ENCODE measurements at places on chromosomes 6 and 20.

DNA sequence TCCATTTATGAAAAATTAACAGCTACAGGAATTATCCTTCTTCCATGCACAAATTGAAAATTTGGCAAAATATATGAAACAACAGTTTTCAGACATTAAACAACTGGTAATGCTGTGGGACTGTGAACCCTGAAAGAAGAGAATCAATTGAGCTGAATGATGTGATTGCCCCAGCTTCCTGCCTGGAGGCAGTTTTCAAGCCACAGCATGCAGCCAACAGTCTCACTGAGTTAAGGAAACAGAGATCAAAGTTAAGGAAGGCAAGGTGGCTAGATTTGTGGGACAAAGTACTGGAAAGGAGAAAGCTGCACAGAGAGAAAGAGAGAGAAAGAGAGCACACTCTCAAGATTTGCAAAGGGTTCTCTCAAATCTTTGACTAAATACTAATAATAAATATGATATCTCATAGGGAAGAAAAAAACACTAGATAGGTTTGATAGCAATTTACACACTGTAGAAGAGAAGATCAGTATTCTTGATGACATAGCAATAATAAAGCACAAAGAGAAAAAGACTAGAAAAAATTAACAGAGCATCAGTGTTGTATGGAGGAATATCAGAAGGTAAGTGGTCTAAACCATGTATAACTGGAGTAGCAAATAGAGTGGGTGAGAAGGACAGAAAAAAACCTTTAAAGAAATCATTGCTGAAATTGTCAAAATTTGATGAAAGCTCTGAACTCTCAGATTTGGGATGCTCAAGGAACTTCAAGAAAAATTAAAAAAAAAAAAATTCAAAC, 70.1 kb upstream of the CNKSR3 start:
- DNase-seq = no peak
- H3K27me3 ChIP-seq = no peaks in the 10 kb centered on the region
- peaks cover 7% of the 10 kb centered on the region for H3K36me3 ChIP-seq
- no peaks in the 10 kb centered on the region for H3K4me1 ChIP-seq
- no peak overlapping the region for H3K27ac ChIP-seq
- H3K4me3 ChIP-seq = no peak overlapping the region

DNA sequence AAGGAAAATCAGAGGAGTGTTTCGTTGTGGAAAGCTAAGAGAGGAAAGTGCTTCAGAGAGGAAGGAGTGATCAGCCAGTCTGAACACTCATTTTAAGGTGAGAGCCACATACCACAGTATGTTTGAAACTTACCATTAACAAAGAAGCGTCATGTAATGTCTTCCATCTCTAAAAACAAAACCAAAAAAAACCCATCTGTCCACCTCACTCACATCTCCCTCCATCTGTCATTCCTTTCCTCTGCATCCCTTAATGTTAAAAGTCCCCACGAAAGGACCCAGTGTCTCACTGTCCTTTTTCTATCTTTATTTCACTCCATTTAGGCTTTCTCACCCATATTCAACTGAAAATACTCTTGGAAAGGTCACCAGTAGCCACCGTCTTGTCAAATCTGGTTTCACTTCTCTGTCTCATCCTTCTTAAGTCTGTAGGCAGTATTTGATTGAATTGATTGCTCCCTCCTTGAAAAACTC, 59.4 kb upstream of the GNRH2 start:
- DNase-seq = no peak
- H3K4me3 ChIP-seq = no peak overlapping the region
- H3K36me3 ChIP-seq = peaks cover 17% of the 10 kb centered on the region
- no peaks in the 10 kb centered on the region for H3K4me1 ChIP-seq
- H3K27ac ChIP-seq = no peak overlapping the region
- H3K27me3 ChIP-seq = no peaks in the 10 kb centered on the region

DNA sequence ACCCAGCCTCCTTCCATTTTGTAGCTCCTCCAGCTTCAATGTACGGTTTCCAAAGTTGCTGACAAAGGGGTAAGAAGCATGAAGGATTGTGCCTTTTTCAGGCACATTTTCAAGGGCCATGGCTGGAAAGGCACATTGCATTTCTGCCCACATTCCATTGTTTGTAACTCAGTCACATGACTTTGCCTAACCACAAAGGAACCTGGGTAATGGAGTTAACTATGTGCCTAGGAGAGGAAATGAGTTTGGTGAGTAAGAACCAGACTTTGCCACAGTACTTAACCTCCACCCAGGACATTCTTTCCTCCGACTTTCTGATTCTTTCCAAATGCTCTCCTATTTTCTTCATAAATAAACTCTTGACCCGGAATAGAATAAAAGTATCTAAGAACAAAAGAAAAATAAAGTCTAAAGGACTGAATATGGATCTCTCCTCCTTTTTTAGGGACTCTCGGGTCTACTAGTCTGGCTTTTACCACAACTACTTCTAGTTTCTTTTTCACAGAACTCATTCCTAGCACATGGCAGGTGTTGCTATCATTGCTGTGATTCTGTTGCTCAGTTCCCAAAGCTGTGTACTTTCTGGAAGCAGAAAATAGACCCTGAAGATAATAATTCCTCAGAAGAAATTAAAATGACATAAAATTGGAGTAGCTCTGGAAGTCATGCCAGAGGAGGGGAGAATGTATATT, 81.5 kb upstream of the ISM1 start:
- H3K36me3 ChIP-seq = no peaks in the 10 kb centered on the region
- no peaks in the 10 kb centered on the region for H3K27me3 ChIP-seq
- H3K4me1 ChIP-seq = peaks cover 14% of the 10 kb centered on the region
- H3K27ac ChIP-seq = no peak overlapping the region
- H3K4me3 ChIP-seq = no peak overlapping the region

GRCh38 chr6:146913842-146914488, 290.3 kb upstream of the STXBP5 start:
- H3K36me3 ChIP-seq = no peaks in the 10 kb centered on the region
- H3K4me3 ChIP-seq = peak overlapping the region; percentile 56
- peak; percentile 94 for DNase-seq
- H3K27ac ChIP-seq = peak overlapping the region; percentile 99
- H3K27me3 ChIP-seq = no peaks in the 10 kb centered on the region
- peaks cover 56% of the 10 kb centered on the region for H3K4me1 ChIP-seq

DNA sequence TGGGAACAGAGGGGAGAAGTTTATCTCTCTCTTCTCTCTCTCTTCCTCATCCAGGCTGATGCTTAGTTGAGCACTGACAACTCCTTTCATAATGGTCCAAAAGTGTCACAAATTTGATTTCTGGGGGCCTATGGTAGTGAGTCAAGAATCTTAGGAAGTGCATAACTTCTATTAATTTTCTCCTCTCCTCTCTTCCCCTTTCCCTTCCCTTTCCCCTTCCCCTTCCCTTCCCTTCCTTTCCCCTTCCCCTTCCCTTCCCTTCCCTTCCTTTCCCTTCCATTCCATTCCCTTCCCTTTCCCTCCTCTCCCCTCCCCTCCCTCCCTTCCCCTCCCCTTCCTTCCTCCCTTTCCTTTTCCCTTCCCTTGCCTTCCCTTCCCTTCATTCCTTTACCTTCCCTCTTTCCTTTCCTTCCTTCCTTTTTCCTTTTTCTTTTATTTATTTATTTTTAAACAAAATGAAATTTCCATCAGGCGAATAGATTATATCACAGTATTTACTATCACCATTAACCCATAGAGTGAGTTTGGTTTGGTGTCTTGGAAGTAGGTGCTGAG, 56.9 kb upstream of the JAG1 start:
- H3K4me3 ChIP-seq = no peak overlapping the region
- DNase-seq = no peak
- H3K4me1 ChIP-seq = peaks cover 31% of the 10 kb centered on the region
- H3K27ac ChIP-seq = peak overlapping the region; percentile 61

GRCh38 chr20:62463651-62464424, 12.0 kb downstream of the GATA5 start:
- H3K4me3 ChIP-seq = no peak overlapping the region
- H3K27me3 ChIP-seq = peaks cover 7% of the 10 kb centered on the region
- DNase-seq = no peak

GRCh38 chr6:14272737-14273085, 155.1 kb downstream of the CD83 start:
- peaks cover 2% of the 10 kb centered on the region for H3K36me3 ChIP-seq
- no peak for DNase-seq
- no peak overlapping the region for H3K27ac ChIP-seq
- H3K4me1 ChIP-seq = peaks cover 44% of the 10 kb centered on the region
- no peaks in the 10 kb centered on the region for H3K27me3 ChIP-seq

- H3K4me1 ChIP-seq = peaks cover 48% of the 10 kb centered on the region
- H3K27me3 ChIP-seq = no peaks in the 10 kb centered on the region
- peaks cover 5% of the 10 kb centered on the region for H3K36me3 ChIP-seq
- no peak overlapping the region for H3K4me3 ChIP-seq
- peak overlapping the region; percentile 50 for H3K27ac ChIP-seq
- no peak for DNase-seq
Observed at GRCh38 chr6:169045486-169045885, 208.2 kb downstream of the THBS2 start.

GRCh38 chr20:3616250-3616649, 46.9 kb downstream of the GFRA4 start:
- no peak overlapping the region for H3K4me3 ChIP-seq
- peaks cover 18% of the 10 kb centered on the region for H3K4me1 ChIP-seq
- no peak overlapping the region for H3K27ac ChIP-seq
- no peaks in the 10 kb centered on the region for H3K27me3 ChIP-seq
- H3K36me3 ChIP-seq = peaks cover 11% of the 10 kb centered on the region
- DNase-seq = no peak

- H3K27me3 ChIP-seq = no peaks in the 10 kb centered on the region
- peaks cover 53% of the 10 kb centered on the region for H3K4me1 ChIP-seq
- no peak for DNase-seq
- peaks cover 1% of the 10 kb centered on the region for H3K36me3 ChIP-seq
- H3K27ac ChIP-seq = no peak overlapping the region
- H3K4me3 ChIP-seq = no peak overlapping the region
Observed at GRCh38 chr20:57751411-57751810, 41.6 kb upstream of the PMEPA1 start.

DNA sequence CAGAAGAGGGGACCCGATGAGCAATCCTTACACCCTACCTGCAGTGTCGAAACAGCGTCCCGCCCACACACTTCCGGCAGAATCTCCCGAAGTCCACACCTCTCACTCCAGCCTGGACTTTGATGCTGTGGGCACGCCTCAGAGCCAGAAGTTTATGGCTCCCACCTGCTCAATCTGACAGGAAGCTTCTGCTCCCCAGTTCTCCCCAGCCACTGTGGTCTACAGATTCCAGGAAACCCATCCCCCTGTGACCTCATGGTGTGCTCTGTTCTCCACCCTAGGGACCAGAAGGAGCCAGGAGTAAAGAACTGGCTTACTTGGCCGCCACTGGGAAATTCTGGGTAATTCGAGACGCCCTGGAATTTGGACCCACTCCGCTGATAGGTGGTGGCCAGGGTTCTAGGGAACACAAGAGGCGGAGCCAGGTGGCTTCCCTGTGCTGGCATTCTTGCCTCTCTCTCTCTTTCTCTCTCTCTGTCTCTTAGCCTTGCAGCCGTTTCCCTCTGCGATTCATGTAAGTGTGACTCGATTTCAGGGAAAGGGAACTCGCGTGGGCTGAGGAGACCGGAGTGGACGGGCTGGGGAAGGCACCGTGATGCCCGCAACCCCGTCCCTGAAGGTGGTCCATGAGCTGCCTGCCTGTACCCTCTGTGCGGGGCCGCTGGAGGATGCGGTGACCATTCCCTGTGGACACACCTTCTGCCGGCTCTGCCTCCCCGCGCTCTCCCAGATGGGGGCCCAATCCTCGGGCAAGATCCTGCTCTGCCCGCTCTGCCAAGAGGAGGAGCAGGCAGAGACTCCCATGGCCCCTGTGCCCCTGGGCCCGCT, at the start of gene TRIM15:
TRIM15 (plus strand) TSS at position 457 of the 828 bp plus-strand sequence; CDS start at position 596, 139 bp downstream.
- peaks cover 16% of the 10 kb centered on the region for H3K27me3 ChIP-seq
- H3K4me3 ChIP-seq = no peak within 1 kb of the TSS
- DNase-seq = no peak
- H3K4me1 ChIP-seq = no peaks in the 10 kb centered on the region
- H3K36me3 ChIP-seq = no peaks in the 10 kb centered on the region

DNA sequence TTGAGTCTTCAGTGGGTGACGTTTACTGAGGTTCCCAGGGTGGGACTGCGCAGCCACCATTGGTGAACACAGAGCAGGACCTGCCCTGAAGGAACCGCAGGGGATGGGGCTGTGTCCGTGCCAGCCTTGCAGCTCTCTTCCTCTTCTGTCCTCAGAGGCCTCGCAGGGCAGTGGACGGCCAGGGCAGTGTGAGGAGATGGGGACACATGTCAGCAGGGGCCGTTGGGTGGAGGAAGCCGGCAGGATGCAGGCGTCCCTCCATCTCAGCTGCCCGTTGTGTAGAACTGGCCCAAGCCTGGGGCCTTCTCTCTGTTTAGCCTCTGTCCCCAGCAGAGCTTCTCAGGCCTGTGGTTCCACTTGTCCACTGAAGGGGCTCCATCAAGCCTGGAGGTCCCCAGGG, 53.6 kb upstream of the SMOC2 start:
- peaks cover 20% of the 10 kb centered on the region for H3K27me3 ChIP-seq
- no peak overlapping the region for H3K27ac ChIP-seq

- H3K36me3 ChIP-seq = no peaks in the 10 kb centered on the region
- H3K4me3 ChIP-seq = no peak overlapping the region
- no peaks in the 10 kb centered on the region for H3K27me3 ChIP-seq
- no peaks in the 10 kb centered on the region for H3K4me1 ChIP-seq
- DNase-seq = no peak
- H3K27ac ChIP-seq = no peak overlapping the region
Observed at GRCh38 chr6:138197570-138197969, 20.7 kb downstream of the PBOV1 start.

- DNase-seq = no peak
- peaks cover 34% of the 10 kb centered on the region for H3K4me1 ChIP-seq
- no peak overlapping the region for H3K27ac ChIP-seq
- no peaks in the 10 kb centered on the region for H3K27me3 ChIP-seq
- no peak overlapping the region for H3K4me3 ChIP-seq
- peaks cover 2% of the 10 kb centered on the region for H3K36me3 ChIP-seq
Observed at GRCh38 chr20:50445354-50446151, 64.6 kb upstream of the PTPN1 start.

DNA sequence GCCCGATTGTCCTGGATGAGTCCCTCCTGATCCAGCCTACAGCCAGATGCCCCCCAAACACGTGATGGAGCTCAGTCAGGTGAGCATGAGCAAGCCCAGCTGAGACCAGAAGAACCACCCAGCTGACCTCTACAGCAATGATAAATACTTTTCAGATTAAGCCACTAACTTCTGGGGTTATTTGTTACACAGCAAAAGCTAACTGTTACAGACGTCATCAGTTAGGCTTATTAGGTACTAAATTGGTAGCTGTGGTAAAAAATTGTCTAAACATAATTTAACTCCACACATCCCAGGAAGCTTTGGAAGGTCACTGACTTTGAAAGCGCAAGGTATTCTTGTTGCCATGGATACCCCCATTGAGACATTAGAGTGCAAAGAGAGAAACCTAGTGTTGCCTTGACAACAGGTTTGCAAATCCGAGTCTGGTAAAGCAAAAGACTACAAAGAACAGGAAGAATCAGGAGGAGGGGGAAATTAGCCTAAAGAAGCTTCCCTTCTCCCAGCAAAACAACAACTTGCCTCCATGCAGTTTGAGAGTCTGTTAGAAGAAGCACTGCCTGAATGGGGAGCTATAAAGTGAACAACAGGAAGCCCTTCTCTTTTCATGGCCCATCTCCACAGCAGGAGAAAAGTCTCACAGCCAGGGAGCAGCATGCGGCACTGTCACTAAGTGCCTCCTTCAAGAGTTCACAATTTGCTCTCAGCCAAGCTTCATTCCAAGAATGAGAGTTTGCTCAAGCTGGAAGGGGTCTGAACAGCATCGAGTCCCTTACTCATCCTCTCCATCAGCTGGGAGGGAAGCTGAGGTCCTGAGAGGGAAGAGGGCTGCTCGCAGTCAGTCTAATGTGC, 41.7 kb upstream of the ZNF831 start:
- H3K4me3 ChIP-seq = no peak overlapping the region
- H3K36me3 ChIP-seq = no peaks in the 10 kb centered on the region
- H3K27ac ChIP-seq = no peak overlapping the region
- peaks cover 24% of the 10 kb centered on the region for H3K27me3 ChIP-seq
- H3K4me1 ChIP-seq = no peaks in the 10 kb centered on the region

- no peak for DNase-seq
- peaks cover 50% of the 10 kb centered on the region for H3K4me1 ChIP-seq
- H3K27ac ChIP-seq = no peak overlapping the region
- peaks cover 2% of the 10 kb centered on the region for H3K36me3 ChIP-seq
Observed at GRCh38 chr6:140082867-140083297, 708.4 kb upstream of the CITED2 start.

Data from chondrocyte (in vitro differentiated cells).